ENCODE measurements at places on chromosomes 2 and 18.

DNA sequence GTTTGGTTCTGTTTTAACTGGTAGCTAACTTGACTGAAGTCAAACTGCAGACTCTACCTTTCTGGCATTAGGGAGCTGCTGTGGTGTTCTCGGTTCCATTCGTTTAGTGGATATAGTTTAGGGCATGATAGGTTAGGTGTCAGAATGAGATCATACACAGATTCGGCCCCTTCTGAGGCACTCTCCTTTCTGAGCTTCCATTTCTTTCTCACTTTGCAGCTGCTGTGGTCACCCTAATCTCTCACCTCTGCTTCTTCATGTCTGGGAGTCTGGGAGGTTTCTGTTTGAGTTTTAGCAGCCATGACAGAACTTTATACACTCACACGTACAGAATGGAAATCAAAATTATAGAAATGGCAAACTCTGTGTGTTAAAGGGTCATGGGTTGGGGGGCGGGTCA, 122.8 kb downstream of the ATP9B start:
- DNase-seq: no peak

DNA sequence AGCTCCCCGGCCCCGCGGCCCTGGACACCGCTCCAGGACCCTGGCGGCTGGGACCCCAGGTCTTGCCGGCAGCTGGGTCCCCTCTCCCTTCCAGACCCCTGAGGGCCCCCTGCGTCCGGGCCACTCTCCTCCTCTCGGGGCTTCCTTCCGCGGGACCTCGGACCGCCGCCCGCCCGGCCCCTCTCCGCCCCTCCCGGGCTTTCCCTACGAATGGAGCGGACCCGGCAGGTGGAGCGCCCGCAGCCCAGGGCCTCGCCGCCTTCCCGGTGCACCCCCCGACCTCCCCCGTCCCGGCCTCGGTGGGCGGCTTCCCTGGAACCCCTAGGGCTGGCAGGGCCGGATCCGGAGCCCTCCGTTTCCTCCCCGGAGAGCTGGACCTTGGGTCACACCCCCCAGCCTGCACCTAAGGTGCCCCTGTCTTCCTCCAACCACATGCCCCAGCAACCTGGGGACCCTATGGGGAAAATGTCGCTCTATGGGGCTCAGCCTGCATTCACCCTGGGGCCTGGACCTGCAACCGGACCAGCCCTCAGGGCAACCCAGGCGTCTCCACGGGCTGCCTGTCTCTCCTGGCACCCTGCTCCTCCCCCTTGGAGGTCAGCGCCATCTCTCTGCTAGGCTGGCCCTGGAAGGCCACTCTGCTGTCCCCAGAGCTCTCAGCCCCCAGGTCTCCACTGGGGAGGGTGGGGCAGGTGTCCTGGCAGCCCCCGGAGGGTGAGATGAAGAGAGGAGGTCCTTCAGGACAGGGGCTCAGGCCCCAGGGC, 730 bp downstream of the B3GNT7 start:
- DNase-seq: no peak

GRCh38 chr2:175154661-175155082, 13.3 kb downstream of the ATF2 start:
- DNase-seq: peak; percentile 75

DNA sequence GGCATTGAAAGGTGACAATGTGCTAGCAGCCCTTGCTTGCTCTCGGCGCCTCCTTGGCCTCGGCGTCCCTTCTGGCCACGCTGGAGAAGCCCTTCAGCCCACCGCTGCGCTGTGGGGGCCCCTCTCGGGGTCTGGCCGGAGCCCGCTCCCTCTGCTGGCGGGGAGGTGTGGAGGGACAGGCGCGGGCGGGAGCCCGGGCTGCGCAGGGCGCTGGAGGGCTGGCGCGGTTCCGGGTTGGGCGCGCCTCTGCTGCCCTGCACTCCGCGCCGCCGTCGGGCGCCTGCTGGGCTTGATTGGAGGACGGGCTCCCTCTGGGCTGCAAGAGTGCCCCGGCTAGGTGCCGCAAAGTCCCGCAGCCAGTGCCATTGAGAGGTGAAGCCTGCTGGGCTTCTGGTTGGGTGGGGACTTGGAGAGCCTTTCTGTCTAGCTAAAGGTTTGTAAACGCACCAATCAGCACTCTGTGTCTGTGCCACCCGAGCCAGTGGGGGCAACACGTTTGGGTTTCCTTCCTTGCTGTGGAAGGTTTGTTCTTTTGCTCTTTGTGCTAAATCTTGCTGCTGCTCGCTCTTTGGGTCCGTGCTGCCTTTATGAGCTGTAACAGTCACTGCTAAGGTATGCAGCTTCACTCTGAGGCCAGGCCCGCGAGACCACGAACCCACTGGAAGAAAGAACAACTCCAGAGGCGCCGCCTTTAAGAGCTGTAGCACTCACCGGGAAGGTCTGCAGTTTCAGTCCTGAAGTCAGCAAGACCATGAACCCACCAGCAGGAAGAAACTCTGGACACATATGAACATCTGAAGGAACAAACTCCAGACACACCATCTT, 14.8 kb upstream of the IMP4 start:
- peak; percentile 43 for DNase-seq

GRCh38 chr18:13437796-13438506, 219.4 kb downstream of the LDLRAD4 start:
- no peak for DNase-seq

- DNase-seq: peak; percentile 59
Measured at GRCh38 chr2:160492401-160493226, 993 bp downstream of the RBMS1 start.

GRCh38 chr2:101704816-101705578, 7.5 kb downstream of the MAP4K4 start:
- DNase-seq: peak; percentile 42

GRCh38 chr18:5393779-5394178, 98.3 kb upstream of the ZBTB14 start:
- DNase-seq: peak; percentile 68

DNA sequence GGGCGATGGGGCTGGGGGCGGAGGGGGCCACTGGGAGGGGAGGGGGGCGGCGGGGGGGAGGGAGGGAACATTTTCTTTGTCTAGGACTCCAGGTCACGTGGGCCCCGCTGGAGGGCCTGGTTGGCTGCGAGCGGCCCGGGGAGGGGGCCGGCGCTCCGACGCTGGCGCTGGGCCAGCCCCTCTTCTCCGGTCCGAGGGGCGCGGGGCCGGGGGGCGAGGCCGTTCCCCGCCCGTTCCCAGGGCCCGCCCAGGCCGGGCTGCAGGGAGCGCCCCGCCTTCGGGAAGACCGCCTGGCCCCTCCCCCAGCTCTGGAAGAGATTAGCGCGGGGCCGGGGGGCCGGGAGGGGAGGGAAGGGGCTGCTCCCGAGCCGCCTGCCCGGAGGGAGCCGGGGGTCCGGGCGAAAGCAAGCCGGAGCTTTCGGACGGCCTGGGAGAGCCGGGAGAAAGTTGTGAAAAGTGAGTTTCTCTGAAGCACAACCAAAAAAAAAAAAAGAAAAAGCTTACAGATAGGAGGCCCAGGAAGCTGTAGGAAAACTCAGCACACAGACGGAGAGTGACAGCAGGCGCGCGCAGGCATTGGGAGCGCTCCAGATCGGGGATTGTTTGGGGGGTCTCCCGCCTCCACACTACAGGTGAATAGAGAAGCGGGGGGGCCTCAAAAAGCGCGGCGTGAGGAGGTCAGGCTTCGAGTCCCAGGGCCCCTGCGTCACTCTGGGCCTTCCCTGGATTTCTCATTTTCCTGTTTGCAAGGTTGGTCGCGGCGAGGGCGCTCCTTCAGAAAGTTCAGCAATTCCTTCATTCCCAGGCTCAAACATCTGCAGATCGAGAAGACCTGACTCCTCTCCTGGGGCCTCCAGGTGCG, 84.1 kb upstream of the POMC start:
- peak; percentile 28 for DNase-seq

DNA sequence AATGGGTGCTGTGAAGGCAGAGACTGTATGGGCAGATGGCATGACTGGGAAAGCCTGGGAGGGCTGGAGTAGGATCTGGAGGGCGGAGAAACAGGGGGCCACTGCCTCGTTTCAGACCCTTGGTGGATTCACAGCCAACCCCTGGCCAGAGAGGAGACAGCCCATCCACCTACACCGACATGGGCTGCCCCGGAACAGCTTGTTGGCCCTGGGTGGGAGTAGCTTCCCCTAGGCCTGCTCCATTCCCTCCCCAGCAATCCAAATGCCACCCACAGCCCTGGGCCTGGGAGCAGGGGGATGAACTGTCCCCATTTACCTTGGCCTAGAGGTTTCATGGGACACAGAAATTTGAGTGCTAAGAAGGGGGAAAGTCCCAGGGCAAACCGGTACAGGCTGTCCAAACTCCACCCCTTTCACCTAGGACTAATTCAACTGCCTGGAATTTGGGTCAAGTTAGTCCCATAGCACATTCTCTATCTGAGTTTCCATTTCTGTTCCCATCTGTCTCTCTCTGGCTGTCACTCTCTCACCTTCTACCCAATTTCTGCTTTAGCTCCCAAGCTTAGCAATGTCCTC, 37.0 kb downstream of the LBH start:
- DNase-seq: no peak

GRCh38 chr2:168901003-168901402, at the start of gene G6PC2:
Gene G6PC2 (plus strand): TSS chr2:168901291. CDS start chr2:168901332, 41 bp downstream.
- no peak for DNase-seq

DNA sequence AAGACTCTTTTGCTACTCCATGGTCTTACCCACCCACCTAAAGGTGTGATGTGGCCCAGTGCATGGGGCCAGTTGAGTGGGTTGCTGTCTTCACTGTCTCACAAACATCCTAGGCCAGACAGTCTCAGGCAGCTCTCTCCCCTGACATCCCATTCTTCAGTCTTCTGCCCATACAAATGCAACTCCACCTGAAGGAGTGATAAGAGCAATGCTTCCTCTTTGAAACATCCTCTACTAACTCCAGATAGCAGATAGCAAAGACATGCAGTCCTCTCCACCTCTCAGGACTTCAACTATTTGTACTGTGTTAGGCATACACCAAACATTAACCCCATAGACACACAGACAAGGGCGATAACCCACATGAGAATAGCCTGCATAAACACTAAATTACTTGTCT, 71.3 kb downstream of the MTHFD2 start:
- no peak for DNase-seq

- DNase-seq: no peak
Measured at GRCh38 chr18:24877066-24877465, 416.6 kb downstream of the HRH4 start.

Measured in fibroblast of mammary gland (primary cell).